ENCODE measurements at places on chromosomes 5 and 9.

GRCh38 chr5:124570285-124571035 lies 176.0 kb downstream of the ZNF608 start:
- DNase-seq: no peak

GRCh38 chr9:96140296-96141127 lies 161.5 kb downstream of the HSD17B3 start:
- DNase-seq: no peak

GRCh38 chr5:178560911-178561310 lies 29.3 kb downstream of the COL23A1 start:
- no peak for DNase-seq

DNA sequence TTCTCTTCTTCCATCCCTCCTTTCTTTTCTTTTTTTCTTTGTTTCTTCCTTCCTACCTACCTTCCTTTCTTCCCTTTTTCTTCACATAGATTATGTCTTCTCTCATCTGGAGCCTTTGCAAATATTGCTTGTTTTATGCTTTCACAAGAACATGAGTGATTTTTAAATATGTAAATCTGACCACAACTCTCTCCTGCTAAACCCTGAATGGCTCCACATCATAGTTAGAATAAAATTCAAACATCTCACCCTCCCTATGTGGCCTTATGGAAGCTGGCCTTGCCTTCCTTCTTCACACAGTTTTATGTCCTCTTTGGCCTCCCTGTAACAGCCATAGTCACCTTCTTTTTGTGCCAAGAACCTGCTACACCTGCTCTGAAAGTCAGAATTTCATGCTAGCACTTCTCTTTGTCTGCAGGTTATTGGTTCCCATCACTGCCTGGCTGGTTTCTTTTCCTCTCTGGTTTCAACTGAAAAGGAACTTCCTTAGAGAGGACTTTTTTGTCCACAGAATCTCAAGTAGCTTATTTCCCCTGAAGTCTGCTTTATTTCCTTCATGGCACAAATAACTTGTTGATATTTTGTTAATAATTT lies 114.3 kb upstream of the TNC start:
- no peak for DNase-seq

GRCh38 chr5:179324760-179325295 lies 20.4 kb downstream of the ADAMTS2 start:
- no peak for DNase-seq
